ENCODE measurements at places on chromosomes 7 and 10.

DNA sequence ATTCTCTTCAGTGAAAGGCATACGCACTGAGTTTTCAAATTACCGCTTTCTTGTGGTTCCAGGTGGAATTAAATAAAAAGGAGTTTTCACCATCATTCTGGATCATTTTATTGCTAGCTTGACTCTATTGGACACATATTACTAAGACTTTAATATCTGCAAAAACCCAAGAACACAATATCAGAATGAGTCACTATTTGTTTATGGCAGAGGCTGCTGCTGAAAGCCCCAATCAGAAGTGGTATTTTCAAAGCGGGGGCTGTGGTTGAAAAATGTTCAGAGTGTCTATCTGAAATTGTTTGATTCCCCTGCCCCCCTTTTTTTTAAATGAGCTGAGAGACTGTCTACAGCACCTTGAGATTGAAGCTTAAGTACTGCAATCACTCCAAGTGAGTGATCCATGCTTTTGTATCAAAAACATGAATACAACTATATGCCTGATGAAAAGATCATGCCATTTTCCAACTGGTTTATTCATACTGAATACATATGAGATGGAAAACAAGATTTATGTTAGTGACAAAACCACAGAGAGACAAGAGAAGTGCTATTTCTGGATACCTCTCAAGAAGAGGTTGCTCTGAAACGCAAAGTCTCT, 376.4 kb downstream of the HTR7 start:
- no peak for DNase-seq

- no peak for DNase-seq
These were observed 572.3 kb downstream of the TCERG1L start for GRCh38 chr10:130739016-130739756.

DNA sequence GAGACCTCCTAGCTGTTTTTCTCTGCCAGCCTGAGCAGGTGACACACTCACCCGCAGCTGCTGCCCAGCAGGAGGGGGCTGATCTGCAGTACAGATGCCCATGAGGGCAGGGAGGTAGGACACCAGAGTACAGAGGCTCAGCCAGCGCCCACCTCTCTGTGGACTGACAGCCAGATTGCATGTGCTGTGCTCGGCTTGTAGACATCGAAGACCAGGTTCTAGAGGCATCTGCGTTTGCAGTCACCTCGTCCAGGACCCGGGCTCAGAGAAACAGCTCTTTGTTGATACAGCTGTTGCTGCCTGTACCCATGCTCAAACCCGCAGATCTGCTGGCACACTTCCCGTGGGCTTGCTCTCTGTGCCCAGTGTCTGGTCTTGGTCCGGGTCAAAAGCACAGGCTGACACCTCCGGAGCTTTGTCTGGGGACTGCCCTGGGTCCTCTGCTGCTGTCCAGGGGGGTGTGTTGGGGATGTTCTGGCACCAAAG, 224.7 kb downstream of the GLRX3 start:
- no peak for DNase-seq

GRCh38 chr7:26515314-26515842, 223.7 kb downstream of the SNX10 start:
- DNase-seq, result no peak

- DNase-seq, result no peak
These were observed 354.7 kb upstream of the PODXL start for GRCh38 chr7:131911112-131911511.

DNA sequence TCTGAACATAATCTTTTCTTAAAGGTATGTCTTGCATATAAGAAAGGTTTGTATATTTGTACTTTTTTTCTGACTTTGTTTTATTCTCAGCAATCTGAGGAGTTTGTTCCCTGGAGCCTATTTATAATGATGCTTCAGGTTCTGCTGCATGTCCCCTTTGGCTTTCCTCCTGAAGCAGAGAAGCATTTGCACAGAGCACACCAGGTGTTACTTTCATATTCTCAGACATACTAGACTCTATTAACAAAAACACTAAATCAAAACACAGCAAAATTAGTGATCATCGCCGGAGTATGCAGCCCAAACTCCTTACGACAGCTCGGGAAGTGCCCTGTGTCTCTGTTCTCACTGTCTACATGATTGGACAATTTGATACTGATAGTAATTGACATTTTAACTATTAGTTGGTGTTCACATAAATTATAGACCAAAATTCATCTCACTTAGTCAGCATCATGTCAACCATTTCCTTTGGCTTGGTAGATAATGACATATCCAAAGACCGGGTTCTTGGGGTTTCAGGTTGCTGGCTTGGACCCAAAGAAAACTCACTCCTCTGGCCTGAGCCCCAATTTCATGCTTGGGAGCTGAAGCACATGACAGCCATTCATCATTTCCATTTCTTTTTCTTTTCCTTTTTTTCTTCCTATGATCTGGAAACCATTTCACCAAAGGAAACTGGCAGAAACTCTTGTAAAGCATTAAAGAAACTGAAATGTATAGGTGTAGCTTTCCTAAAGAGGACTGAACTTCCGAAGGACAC, 400.1 kb upstream of the NRP1 start:
- DNase-seq, result no peak

DNA sequence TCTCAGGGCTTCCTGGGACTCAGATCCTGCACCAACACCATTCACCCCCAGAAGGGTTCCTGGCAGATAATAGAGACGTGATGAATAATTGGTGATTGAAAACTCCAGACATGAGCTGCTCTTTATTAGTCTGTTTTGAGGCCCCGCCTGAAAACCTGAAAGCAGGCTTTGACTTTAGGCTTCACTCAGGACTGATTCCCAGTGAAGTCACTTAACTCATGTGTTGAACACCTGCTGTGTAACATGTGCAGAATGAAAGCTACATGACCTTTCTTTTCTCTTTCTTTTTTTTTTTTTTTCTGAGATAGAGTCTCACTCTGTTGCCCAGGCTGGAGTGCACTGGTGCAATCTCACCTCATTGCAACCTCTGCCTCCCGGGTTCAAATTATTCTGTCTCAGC, 8.9 kb downstream of the SPACDR start:
- no peak for DNase-seq

GRCh38 chr7:23476286-23477156, 6.2 kb upstream of the IGF2BP3 start:
- DNase-seq, result no peak

- no peak for DNase-seq
These were observed 112.8 kb downstream of the PPP1R3A start for GRCh38 chr7:113805976-113806375.

- no peak for DNase-seq
These were observed 44.8 kb upstream of the LOXL4 start for GRCh38 chr10:98312822-98313221.

DNA sequence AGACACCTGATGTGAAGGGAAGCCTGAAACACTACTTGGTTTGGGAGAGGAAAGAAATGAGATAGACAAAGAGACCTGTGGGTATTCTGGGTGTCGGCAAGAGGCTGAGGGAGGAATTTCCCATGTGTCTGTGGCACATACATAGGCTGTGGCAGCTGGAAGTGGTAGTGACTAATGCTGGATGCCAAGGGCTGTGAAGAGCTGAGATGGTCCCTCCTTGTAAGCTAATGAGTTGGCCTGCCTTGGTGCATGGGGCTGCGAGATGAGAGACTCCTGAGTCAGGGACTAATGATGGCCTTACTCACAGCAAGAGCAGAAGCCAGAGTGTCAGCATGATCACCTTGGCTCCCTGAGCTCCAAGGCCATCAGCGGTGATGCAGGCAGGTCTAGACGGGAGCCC, 119.0 kb upstream of the EEPD1 start:
- no peak for DNase-seq

GRCh38 chr7:155222061-155222460, 75.6 kb upstream of the INSIG1 start:
- DNase-seq, result no peak

DNA sequence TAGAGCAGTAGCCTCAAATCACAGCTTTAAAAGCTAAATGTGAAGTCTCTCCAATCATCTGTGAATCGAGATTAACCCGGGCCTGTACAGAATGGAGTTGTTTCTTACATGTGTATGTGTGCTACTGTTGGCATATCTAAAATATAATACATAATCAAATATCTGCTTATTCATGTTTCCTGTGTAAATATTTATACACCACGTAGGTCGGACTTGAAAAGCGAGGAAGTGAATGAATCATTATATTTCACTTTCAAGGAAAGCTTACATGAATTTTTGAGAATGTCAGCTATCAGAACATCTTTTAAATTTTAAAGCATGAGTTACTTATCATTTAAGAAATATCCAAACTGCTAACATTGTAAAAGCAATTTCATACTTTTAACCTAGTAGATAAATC, 233.3 kb downstream of the SLC25A13 start:
- no peak for DNase-seq

GRCh38 chr10:68442971-68443370, 28.8 kb downstream of the DNA2 start:
- DNase-seq, result no peak

- no peak for DNase-seq
These were observed 373.7 kb downstream of the PLXNA4 start for GRCh38 chr7:132202541-132202940.

DNA sequence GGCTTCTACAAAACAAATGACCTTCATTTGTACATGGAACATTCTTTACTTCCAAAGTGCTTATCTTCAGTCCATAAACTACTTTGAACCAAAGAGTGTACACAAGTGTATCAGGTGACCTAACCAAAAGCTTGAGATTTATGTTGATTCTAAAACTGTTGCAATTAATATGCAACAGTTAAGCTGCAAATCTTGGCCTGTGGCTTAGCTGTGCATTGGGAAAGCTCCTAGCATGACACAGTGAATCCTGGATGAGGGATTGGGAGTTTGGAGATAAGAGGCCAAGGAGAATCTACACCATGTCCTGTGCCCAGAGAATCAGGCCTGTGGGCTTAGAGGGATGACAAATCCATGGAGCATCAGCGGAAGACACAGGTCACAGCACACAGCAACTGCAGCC, 105.2 kb upstream of the GSDME start:
- no peak for DNase-seq

DNA sequence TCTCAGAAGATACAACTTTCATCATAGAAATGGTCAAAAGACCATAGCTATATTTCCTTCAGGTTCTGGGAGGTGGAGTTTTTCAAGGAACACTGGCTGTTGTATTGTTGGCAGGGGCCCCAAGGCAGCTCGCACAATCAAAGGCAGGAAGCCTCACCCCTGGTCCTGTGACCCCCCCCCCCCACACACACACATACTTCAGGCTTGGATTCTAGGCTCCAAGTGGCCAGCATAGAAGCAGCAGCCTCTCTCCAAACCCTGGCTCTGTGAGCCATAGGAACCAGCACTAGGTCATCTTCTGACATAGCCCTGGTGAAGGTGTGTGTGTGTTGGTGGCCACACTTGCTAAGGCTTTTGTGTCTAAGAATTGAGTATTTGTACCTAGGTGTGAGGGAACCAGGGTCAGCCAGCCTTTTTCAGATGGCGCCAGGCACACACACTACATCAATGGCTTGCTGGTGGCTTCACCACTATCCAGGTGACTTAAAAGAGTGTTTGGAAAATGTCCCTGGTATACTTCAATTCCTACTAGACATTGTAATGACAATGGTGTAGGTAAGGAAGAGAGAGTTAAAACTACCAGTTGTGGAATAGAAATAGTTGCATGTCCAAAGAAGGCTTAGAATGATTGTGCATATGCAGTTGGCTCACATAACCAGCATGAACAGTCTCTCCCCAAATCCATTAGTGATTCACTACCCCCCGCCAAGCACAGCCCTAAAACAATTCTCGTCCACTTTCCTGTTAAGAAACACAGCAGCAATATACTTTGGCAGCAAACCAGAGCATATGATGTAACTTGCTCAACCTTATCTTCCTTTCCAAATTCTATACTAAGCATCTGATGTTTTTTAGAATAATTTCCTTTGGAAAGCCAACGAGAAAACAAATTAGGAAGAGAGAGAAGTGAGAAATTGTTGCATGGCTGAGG, 91.3 kb downstream of the AVL9 start:
- DNase-seq, result no peak

DNA sequence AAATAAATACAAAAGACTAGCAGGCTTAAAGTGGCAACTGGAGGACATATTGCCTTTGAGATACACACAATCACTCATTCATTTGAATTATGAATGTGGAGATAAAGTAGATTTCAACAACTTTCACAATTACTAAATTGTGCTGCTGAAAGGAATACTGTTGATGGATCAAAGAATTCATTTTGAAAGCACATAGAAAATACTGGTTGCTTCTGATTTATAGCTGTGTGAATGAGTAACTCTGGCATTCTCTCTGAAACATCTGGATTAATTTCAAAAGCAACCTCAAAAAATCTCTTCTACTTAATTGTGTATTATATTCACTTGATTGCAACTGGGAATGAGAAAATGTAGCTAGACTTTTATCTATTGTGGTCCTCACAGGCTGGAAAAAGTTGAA, 397.6 kb downstream of the THSD7A start:
- no peak for DNase-seq

DNA sequence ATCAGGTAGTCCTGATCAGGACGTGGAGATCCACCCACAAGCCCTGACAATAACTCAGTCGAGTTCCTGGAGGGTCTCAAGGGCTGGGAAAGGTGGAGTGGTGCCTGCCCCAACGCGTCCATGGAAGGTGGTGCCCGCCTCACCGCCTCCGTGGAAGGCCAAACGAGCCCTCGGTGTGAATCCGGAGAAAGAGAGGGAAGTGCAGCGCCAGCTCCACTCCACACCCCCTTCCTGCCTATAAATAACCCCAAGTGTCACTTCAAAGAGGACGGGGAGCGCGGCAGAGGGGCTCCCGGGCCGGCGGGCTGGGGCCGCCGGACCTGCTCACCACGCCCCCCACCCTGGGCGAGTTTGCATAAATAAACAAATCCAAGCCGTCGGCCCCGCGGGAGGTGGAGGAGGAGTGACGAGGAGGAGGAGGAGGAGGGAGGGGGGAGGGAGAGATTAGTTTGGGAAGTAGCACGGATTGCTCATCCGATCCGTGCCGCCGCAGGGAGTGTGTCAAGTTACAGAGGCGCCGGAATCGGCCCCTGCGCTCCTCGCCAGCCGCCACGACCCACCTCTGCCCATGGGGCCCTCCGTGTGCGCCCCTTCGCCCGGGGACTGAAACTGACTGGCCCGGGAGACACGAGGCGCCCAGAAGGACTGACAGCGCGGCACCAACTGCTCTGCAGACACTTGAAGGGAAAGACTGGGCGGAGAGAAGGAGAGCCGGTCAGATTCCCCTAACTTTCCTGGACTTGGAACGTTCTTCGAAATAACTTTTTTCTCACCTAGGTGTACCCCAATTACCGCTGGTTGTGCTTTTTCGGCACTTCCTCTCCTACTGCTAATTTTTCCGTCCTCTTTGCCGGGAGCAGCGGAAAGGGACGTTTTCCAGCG, at the start of gene COL13A1:
Gene COL13A1, plus strand, starts transcription at position 473 of the 882 bp plus-strand sequence. CDS start 518 bp downstream, outside the sequence.
- no peak for DNase-seq

GRCh38 chr7:140610204-140611165, 30.1 kb downstream of the DENND2A start:
- no peak for DNase-seq

GRCh38 chr10:80535671-80536360, 1.9 kb upstream of the SH2D4B start:
- no peak for DNase-seq

Measured in C1 segment of cervical spinal cord (tissue), 14 donors.